H7 (cell line): ENCODE measurements at places on chromosomes 3 and 15. TPM values are rescaled to one million over a fixed set of nuclear protein-coding genes. Genes with fewer than 3 reads are reported as not detected.

The EIF1B gene
- 16.0 and 17.3 TPM in 2 replicates for total RNA-seq

The ALDH1L1 gene
- 0.15 and 0.28 TPM in 2 replicates for total RNA-seq

GRCh38 chr3:126414406-126414805 is 19.7 kb downstream of the CFAP100 start:
- DNase-seq = no peak

DNA sequence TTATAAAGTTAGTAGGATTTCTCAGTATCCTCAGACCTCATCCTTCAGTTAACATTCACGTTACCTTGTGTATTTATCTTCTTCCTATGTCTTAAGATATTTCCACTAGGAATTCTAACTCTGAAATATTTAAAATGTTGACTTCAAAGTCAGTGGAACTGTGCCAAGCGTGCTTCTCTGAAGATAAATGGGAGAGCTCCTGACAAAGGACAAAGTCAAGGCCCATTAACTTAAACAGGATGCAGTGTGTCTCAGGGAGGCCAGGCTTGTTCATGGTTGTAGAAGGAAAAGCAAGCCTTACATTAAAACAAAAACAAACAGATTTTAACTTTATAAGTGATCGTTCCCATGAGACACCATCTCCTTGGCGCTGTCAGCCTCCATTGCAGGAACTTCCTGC is 41.5 kb downstream of the ABHD17C start:
- no peak for DNase-seq

GRCh38 chr15:67762610-67763368 is 62.5 kb upstream of the SKOR1 start:
- DNase-seq = no peak

DNA sequence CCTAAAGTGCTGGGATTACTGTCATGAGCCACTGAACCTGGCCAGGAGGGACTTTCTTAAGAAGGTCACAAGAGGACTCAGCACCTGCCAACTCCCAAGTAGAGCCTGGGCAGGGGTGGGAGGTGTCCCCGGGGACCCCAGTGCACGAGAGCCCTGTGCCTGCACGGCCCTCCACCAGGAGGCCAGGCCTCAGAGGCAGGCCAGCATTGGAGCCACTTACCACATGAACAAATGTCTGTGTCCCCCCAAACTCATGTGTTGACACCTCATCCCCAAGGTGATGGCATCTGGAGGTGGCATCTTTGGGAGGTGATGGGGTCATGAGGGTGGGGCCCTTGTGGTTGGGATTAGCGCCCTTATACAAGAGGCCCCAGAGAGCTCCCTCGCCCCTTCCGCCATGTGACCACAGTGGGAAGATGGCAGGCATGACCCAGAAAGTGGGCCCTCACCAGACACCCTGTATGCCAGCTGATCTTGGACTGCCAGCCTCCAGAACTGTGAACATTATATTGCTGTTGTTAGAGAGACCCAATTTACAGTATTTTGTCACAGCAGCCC is 3.2 kb upstream of the RPUSD3 start:
- no peak for DNase-seq

DNA sequence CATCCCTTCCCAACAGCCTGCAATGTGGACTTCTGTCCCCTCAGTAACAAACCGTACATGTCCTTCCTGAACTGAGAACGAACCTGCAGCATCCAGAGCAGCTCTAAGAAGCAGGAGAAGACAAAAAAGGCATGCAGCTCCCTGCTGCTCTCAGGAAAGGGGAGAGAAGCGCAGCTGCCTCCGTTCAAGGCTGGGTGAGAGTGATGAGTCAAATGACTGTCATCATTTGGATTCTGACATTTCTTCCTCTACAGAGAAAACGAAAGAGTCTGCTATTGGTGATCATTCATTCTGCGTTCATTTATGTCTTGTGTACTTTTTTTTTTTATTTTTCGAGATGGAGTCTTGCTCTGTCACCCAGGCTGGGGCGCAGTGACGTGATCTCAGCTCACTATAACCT is 677.8 kb downstream of the FHIT start:
- DNase-seq = no peak

GRCh38 chr15:51193979-51194378 is 99.3 kb upstream of the TNFAIP8L3 start:
- DNase-seq = no peak

GRCh38 chr3:3714572-3714971 is 84.7 kb upstream of the LRRN1 start:
- peak; percentile 21 for DNase-seq

DNA sequence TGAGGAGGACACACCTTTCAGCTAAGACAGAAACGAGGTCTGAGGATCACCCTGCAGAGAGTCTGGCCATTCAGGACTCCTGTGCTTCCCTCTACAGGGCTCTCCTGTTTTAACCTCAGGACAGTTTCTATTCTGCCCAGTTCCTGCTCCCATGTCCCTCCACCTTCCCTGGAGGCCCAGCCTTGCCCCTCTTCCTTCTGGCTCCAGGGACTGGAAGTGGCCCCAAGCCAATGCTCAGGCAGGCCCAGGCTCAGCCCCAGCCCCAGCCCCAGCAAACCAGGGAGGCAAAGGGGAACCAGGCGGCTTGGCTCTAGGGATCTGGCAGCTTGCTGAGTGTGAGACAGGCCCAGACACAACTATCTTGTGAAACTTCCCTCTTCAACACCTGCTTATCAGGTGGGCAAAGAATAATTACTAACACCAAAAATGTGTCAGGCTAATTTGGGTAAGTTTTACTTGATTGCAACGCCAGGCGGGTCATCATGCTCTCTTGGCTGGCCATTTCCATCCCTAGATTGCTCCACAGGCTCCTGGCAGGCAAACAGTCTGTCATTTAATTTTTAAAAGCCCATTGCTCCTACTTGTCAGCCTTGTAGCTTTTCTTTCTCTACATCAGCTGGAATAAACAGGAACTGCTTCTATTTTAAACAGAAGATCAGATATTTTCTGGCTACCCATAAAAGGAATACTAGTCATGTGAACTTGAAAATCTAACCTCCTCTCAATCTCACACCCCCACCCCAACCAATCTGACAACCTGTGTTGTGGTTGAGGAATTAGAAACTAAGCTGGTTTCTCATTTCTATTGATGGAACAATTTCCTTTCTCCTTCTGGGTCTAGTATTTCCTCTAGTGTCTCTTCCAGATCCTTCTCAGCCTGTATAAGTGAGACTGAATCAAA is 33.5 kb downstream of the UPK1B start:
- peak; percentile 63 for DNase-seq

DNA sequence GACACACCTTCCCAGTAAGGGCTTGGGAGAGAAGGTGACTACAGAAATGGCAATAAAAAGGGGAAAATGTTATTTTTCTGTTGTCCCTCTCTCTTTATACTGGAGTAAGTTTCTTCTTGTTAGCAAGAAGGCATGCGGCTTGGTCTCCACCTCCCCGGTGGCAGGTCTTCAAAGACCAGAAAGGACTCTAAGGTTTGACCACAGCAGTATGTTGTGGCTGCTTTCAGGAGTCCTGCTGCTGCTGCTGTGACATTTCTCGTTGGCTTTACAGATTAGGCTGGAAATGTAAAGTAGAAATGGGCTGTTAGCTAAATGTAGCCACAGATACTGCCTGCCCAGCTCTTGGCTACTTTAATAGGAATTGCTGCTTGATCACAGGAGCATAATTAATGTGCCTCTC is 175.8 kb upstream of the ZBTB20 start:
- DNase-seq = no peak

DNA sequence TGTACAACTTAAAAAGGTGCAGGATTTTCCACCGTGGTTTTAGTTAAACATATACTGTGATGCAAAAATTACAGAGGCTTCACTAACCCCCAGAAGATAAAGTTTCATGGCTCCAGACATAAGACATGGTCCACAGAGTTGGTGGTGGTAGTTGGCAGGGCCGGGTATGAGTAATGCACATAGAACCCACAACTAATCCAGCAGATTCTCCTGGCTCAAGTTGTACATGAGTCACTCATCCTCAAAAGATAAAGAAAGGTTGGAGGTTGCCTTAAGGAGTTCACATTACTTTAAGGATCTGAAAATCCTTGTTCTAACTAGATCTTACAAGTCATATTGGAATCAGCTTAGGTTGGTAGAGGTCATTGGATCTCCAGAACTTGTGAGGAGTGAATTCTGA is 98.3 kb upstream of the ZBTB20 start:
- DNase-seq = no peak
